ENCODE measurements at places on chromosomes 3 and 15.

GRCh38 chr3:65830948-65831732 is 207.6 kb downstream of the MAGI1 start:
- DNase-seq = no peak

GRCh38 chr3:195154793-195155535 is 116.0 kb downstream of the XXYLT1 start:
- peak; percentile 85 for DNase-seq

GRCh38 chr3:118932822-118933558 is 101.7 kb downstream of the IGSF11 start:
- DNase-seq = peak; percentile 23

DNA sequence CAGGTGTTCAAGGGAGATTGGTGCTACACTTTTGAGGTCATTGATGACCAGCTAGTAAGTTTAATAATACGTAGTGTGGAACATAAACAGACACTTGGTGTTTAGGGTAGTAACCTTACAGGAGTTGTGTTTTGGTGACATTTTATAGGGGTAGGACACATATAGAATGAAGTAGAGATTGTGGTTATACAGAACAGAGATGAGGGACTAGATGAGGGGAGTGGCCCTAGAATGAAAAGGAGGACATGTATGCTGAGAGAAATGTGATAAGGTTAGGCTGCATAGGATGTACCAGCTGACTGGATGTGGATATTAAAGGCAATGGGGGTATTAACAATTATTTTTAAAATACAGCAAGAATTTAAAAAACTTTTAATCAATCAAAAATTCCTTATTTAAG is 8.0 kb downstream of the MBNL1 start:
- DNase-seq = no peak

- DNase-seq = no peak
Measured at GRCh38 chr15:61681676-61682075, 378.6 kb downstream of the VPS13C start.

DNA sequence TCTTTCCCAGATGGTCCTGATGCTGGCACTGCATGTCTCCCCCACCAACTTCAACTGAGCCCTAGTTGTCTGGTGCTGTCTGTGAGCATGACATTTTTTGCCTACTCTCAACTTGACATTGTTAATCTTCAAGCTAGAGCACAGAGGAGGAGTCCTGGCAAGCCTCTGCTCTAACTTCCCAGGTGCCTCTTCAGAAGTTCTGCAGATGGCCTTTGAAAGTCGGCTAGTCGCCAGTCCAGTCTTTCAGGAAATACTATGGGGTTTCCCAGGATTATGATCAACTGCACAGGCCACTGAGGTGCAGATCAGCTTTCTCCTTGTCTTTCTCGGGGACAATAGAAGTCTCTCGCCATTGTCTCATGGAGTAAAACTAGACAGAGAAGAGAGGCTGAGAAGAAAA is 86.7 kb downstream of the ST8SIA2 start:
- DNase-seq = no peak

GRCh38 chr3:60497902-60498301 is 753.4 kb downstream of the FHIT start:
- no peak for DNase-seq

GRCh38 chr15:56241374-56242105 is 2.1 kb downstream of the RFX7 start:
- no peak for DNase-seq

- peak; percentile 46 for DNase-seq
Measured at GRCh38 chr15:101496198-101496986, 6.9 kb upstream of the PCSK6 start.

DNA sequence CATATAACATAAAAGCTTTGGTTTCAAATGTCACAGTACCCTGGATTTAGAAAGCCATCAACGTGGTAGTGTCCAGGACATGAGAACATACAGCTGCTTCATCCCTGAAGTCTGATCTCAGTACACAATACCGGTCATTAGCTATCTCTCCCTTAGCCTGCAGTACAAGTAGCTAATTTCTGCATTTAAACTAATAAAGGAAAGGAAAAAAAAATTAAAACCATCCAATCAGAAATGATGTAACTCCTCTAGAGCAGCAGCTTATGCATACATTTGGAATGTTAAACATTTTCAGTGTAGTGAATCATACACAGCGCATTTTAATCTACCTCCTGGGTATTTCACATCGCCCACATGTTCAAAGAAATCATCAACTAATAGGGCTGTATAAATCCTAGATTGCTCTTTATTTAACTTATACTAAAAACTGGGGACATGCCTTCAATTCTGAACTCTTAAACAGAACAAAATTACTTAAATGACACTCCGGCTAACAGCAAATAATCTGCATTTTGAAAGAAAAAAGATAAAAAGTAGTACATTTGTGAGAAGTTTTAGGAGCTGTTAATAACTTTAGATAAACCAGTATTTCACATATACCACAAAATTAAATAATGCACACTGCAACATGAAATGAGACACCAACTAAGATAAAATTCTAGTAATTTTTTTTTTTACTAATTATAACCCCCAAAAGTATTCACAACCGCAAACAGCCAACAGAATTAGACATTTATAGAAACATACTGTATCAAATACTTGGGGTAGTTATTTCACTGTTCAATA is 3.7 kb downstream of the IGF2BP2 start:
- peak; percentile 54 for DNase-seq

- no peak for DNase-seq
Measured at GRCh38 chr15:101182215-101182614, 69.6 kb downstream of the CHSY1 start.

- no peak for DNase-seq
Measured at GRCh38 chr3:69091389-69092029, 6.8 kb downstream of the ARL6IP5 start.

- no peak for DNase-seq
Measured at GRCh38 chr15:79846539-79846938, 50.3 kb downstream of the MTHFS start.

GRCh38 chr3:8298021-8298954 is 203.3 kb upstream of the LMCD1 start:
- no peak for DNase-seq

DNA sequence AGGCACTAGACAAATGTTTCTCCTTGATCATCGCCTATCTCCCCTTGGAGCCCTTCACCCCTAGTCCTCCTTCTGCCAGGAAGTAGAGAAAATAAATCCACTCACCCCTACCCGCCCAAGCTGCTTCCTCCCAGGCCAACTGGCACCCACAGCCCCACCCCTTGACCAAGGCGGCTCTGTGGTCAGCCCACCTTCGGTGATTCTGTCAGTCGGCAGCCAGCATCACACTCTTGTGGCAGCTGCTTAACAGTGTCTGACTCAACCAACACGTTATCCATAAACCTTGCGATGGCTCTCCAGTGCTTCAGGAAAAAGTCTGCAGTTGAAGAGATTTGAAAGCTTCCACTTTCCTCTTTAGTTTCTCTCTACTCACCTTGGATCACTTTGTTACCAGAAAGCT is 7.6 kb downstream of the SHF start:
- DNase-seq = no peak

GRCh38 chr3:31522152-31522551 is 10.6 kb upstream of the STT3B start:
- no peak for DNase-seq

- no peak for DNase-seq
Measured at GRCh38 chr3:52507359-52507758, 12.2 kb downstream of the STAB1 start.

DNA sequence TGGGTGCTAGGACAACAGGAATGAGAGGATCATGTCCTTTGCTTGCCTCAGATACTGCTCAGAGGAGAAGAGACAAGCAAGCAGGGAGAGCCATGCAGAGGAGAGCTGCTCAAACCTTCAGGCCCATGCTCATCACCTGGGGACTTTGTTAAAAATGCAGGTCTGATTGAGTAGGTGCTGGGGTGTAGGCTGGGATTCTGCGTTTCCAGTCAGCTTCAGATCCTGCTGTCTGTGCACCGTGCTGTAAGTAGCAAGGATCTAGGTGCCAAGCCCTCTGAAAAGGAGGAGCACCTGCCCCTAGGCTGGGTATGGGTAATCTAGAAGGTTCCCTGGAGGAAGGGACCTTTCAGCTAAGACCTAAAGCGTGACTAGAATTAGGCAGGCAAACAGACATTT is 7.3 kb downstream of the FLNB start:
- DNase-seq = no peak

DNA sequence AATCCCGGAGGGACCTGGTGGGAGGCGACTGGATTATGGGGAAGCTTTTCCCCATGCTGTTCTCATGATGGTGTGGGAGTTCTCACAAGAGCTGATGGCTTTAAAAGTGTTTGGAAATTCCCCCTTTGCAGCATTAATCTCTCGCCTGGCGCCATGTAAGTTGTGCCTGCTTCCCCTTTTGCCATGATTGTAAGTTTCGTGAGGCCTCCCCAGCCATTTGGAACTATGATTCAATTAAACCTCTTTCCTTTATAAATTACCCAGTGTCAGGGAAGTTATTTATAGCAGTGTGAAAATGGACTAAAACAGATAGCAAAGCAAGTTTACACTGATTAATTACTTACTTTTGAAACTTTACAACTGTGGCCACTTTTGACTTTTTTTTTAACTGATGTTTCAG is 10.6 kb upstream of the U2SURP start:
- DNase-seq = no peak

DNA sequence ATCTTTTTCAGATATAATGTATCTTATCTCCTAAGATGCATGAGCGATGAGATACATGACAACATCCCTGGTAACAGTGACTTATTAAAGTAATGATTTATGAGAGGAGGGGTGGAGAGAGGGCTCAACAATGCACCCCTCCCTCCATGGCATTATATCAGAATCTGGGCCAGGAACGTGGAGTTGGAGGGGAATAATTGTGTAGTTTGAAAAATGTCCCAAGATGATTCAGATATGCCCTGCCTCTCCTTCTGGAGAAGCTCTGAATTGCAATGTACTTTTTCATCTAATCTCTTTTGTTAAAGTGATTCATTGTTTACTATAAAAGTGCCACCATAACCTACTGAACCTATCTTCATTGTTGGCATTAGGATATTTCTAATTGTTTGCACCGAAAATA is 86.5 kb downstream of the FRMD4B start:
- no peak for DNase-seq

DNA sequence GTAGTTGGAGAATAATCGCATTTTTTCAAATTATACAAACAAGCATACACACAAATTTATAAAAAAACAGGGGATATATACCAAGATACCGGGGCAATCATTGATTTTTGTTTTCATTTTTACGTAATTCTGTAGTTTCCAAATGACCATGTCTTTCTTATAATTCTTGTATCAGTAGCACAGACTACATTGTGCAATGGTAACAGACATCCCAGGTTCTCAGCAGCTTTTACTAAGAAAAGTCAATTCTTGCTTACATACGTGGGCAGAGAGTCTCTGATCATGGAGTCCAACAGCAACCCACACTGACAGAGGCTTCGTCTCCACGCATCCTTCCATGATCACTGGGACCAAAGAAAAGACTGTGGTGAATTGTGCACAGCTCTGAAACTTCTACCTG is 441.3 kb downstream of the TBL1XR1 start:
- no peak for DNase-seq

- DNase-seq = no peak
Measured at GRCh38 chr3:42043099-42043813, 47.9 kb upstream of the TRAK1 start.

DNA sequence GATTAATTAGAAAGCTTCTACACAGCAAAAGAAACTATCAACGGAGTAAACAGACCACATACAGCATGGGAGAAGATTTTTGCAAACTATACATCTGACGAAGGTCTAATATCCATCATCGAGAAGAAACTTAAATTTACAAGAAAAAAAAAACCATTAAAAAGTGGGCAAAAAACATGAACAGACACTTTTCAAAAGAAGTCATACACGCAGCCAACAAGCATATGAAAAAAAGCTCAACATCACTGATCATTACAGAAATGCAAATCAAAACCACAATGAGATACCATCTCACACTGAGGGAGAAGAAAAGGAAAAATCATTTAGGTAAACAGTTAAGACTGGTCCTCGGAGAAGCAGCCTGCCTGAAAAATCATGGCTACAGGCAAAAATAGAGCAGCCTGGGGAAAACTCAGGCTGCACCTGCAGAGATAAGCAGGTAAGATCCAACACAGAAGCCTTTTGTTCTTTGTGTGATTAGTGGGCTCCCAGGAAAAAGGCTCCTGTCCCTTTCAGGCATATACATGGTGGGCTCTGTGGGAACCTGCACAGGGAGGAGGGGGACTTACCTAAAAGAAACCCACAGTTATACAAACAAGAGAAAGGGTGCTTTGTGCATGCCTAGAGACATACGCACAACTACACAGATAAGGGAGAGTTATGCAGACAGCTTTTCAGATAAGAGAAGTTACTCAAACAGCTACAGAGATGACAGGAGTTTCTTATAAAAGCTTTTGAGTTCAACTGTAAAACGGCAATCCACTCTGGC is 49.3 kb downstream of the C3orf70 start:
- DNase-seq = no peak

GRCh38 chr3:121529308-121529707 is 16.5 kb downstream of the POLQ start:
- no peak for DNase-seq

DNA sequence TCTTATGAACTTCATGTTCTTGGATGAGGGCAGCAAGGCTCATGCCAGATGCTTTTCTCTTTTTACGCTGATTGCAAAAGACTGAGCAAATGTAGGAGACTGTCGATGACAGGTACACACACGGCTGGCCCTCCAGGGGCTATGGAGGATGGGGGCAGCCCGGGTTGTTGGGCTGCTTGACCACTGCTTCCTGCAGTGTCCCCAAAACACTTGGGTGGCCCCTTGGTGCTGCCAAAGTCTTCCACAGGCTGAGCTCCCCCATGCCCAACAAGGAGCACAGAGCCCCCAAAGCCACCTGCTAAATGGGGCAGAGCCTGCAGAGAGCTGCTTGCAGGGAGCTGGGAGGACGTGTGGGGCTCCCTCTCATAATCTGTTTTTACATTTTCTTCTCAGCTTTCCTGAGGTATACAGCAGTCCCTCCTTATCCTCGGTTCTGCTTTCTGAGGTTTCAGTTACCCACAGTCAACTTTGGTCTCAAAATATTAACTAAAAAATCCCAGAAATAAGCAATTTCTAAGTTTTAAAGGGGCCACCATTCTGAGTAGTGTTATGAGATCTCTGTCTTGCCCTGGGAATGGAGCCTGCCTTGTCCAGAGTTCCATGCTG is 7.3 kb downstream of the PRR23E start:
- no peak for DNase-seq

DNA sequence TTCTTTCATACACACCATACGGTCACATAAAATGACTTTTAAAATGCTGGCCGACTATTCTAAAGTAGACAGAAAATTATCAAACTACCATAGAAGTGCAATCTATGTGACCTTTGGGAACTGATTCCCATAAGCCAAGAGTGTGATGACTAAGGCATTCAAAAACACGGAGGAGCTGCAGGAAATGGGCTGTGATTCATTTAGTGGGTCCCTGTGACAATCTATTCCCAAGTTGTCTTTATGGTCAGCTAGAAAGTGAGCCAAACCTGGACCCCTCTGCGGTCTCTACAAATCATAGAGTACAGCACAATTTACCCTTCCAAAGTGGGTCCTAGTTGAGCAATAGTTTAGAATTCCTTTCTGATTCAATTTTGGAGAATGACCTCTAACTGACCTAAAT is 251.5 kb upstream of the CBLB start:
- no peak for DNase-seq

DNA sequence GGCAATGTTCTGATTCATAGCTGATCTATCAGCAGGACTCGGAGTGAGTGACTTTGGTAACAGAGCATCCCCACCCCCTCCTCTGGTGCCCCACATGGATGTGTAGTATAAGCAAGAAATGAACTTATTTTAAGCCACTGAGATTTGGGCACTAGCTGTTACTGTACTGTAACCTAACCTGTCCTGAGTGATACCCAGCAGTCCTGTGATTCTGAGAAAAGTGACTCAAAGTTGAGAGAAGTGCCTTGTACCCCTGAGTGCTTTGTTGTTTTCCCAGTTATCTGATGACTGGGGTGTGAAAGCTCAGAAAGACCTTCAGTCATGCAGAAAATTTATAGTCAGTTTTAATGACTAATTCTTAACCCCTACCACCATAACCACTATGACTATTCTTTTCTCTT is 439.9 kb upstream of the RBMS3 start:
- DNase-seq = no peak

All from small intestine (tissue), 16 donors.